AG08395 (cell line): ENCODE measurements at places on chromosomes 11 and 22.

GRCh38 chr11:120703358-120704152, 192.0 kb downstream of the GRIK4 start:
- no peak for DNase-seq

DNA sequence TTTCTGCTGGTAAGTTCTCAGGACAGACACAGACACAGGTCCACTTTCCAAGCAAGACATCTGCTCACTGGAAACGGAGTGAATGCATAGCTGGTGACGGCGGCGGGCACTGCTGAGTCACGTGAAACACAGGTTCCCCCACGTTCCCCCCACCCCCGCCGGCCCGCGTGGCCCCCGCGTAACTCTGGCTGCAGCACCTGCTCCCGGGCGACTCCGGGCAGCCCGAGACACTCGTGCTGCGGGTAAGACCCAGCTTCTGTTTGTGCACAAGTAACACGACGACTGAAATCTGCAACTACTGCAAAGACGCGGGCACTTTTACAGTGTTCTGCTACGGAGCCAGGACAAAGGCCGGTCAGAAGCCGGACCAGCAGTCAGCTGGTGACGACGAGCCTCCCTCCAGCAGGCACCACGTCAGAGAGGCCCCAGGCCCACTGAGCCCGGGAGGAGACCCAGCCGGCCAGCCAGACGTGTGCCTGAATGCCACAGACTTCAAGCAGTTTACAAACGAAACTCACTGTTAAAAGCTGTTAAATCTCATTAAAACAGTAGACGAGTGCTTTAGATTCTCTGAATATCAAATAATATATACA, 12.9 kb upstream of the ARFGAP3 start:
- no peak for DNase-seq

DNA sequence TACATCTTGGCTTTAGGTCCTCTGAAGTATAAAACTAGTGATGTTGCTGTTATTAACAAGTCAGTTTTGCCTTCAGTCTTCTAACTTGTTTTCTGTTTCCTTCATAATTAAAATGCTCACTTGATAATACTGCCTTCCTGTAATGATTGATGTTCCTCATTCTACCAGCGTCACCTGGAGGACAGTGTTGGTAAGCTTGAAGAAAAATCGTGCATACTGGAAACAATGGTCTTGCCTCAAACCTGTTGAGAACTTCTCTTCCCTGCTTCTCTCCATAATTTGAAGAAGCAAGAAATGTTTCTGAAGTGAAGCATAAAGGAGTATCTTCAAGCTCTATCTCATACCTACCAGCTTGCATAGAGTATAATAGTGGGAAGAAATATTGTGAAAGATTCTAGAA, 3.0 kb downstream of the YWHAH start:
- DNase-seq, result no peak

DNA sequence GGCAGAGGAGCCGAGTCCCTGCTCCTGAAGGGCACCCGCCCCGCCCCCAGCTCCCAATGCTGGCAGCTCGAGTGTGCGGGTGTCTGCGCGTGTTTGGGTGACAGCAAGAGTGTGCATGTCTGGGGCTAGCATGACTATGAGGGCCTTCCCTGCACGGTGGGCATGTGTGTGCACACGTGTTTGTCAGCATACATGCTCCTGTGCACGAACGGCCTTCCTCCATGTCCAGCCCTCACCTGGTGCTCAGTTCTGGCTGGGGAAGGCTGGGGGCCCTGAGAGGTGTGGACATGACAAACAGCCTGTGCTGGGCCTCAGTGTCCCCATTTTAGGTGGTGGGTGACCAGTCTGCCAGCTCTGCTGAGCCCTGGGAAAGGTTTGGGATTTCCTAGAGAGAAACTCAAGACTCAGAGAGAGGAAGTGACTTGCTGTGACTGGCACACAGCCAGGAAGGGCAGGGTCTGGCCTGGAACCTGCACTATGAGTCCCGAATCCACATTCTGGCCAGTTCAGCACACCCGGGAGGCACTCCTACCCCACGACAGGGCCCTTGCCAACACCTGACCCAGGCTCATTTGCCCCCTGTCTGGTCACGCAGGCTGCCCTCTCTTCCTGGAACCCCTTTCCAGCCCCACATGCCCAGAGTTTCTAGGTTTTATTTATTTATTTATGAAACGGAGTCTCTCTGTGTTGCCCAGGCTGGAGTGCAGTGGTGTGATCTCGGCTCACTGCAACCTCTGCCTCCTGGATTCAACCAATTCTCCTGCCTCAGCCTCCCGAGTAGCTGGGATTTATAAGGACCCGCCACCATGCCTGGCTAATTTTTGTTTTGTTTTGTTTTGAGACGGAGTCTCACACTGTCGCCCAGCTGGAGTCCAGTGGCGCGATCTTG, 3.3 kb upstream of the SHISA8 start:
- peak; percentile 32 for DNase-seq

GRCh38 chr11:1761857-1762536, 1.7 kb downstream of the CTSD start:
- no peak for DNase-seq

DNA sequence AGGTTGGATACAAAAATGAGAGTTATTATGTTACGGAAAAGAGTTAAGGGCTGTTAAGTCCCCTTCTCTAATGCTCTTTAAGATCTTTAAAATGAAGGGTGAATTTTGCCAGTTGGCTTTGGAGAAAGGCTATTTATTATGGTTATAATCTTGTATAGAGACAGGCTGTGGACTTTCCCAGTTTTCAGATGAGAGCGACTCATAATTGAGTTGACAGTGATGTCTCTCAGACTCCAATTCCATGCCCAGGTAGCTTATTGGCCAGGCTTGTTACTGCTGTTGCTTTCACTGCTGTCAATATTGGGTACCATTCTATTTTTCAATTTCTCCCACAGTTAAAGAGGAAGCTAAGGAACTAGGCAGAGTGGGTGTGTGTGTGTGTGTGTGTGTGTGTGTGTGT, 13.1 kb downstream of the ENDOD1 start:
- no peak for DNase-seq

DNA sequence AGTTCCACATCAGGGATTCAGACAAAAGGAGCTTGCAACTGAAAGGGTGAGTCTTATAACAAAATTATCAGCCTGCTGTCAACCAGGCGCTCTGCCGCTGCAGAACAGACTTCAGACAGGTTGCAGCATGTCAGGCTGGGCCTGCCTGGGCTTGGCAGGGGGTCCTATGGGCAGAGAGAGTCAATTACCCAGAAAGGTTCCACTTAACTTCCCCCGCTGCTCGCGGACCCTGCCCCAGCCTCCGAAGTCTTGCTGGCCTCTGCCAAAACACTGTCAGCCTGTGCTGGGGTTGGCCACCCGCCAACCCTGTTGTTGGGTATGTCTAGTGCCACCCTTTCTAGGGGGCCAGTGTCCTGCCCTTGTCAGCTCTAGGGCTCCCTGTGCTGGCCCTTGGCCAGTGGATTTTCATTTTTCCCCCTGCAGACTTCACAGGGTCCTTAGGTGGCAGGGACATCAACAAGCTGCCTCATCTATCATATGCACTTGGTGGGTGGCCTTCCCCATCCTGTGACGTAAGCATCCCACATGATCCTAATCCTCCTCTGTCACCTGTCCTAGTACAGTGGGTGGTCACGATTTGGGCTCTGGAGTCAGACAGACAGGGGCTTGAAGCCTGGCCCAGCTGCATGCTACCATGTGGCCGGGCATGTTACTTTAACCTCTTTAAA, 166.5 kb upstream of the CADM1 start:
- DNase-seq, result no peak

DNA sequence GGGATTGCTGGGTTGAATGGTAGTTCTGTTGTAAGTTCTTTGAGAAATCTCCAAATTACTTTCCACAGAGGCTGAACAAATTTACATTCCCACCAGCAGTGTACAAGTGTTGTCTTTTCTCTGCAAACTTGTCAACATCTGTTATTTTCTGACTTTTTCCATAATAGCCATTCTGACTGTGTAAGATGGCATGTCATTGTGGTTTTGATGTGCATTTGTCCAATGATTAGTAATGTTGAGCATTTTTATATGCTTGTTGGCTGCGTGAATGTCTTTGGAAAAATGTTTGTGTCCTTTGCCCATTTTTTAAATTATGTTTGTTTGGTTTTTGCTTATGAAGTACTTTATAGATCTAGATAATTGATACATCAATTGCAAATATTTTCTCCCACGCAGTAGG, 1025.0 kb downstream of the JRKL start:
- no peak for DNase-seq

- no peak for DNase-seq
These were observed 265.8 kb upstream of the POU2AF2 start for GRCh38 chr11:110979696-110980095.

- peak; percentile 48 for DNase-seq
These were observed 91.9 kb upstream of the TP53I11 start for GRCh38 chr11:45042560-45042959.

GRCh38 chr11:101034076-101034475, 95.5 kb downstream of the PGR start:
- DNase-seq, result no peak

- DNase-seq, result peak; percentile 77
These were observed 23.2 kb downstream of the SHISAL1 start for GRCh38 chr22:44289414-44290171.

DNA sequence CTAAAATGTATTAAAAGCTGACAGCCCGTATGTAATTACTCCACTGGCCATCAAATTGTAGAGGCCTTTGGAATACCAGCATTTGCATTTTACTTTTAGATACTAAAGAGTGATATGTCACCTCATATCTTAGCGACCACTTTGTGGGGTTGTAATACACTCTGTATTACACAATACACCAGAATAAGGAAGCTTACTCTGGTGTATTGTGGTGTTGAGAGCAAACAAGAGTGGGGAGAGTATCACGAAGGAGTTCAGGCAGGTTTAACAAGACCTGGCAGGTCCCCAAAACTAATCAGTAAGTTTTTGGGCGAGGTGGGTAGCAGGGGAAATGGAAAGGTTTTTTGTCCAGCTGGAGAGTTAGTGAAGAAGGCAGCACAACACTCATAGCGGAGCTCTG, 3.2 kb downstream of the NUP50 start:
- no peak for DNase-seq

DNA sequence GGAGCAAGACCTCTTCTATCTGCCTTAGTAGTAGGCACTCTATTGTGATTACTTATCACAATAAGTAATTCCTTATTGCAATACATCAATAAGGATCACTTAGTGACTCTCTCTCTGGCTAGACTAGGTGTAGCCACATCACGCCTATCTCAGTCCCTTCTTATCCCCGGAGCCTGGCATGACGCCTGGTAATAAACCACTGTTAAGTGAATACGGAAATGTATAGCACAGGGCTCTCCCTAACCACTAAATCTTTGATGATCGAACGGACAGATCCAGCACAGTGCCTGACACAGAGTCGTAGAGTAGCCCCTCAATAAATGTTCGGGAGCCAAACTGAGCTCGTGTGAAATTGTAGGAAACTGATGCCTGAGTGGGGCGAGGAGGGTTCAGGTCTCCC, 143.3 kb downstream of the FBXO7 start:
- DNase-seq, result no peak

GRCh38 chr11:27396259-27396839, 33.3 kb upstream of the CCDC34 start:
- DNase-seq, result no peak

DNA sequence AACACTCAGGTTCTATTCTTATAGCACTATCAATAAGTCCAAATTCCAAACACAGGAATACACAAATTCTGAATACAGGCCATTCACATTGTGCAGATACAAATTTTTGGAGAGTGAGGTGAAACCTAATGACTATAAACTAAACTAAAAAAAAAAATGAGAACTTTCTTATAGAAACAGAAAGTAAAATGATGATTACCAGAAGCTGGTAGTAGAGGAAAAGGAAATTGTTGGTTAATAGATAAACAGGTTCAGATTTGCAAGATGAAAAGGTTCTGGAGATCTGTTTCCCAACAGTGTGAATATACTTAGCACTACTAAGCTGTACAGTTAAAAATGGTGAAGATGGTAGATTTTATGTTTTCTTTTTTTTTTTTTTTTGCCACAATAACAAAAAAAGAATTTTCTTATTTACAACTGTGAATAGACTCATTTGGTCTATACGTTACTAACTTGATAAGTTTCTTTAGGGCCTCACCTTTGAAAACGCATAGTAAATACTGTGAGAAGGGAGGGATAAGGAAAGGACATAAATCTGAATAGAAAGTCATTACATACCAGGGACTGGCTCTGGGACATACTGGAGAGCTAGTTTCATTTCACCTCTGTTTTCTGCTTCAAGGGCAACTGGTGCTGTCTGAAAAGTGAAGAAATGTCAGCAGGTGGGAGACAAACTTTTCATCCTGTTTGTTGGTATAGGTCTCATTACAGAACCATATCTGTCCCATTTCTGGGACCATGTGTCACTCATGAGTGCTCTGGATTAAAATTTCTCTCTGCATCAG, 14.2 kb upstream of the CCDC89 start:
- no peak for DNase-seq

DNA sequence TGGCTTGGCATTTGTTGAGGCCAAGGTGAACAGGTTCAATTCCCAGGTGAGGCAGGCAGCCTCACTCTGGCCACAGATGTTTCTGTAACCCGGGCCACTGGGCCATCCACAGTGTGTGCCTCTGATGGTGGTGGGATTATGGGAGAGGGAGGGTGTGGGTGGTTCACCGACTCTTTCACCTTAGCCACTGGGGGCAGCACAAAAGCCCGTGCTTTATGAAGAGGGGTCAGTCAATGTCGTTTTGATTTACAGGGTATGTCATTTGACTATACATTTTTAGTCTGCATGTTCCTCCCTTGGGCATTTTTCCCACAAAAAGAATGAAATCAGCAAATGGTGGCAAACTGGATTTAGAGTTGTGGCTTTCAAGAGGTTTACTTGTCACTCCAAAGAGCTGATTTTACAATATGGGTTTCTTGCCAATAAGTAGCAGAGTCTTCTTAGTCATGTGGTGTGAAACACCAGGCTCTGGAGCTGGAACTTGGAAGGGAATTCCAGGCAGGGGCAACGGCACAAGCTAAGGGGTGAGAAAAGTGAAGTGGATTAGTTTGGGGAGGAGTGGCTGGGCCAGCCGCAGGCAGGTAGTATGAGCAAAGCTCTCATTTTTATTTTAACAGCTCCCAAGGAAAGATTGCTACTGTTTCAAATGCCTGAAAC, 217.8 kb upstream of the ZBED5 start:
- DNase-seq, result no peak

- DNase-seq, result no peak
These were observed 10.2 kb downstream of the ADM start for GRCh38 chr11:10315083-10315482.

- DNase-seq, result peak; percentile 62
These were observed 234.2 kb downstream of the AASDHPPT start for GRCh38 chr11:106311531-106312230.
